ENCODE measurements at places on chromosomes 1 and 21.

GRCh38 chr1:22889213-22889827, 83.3 kb downstream of the LACTBL1 start:
- DNase-seq: peak; percentile 46

DNA sequence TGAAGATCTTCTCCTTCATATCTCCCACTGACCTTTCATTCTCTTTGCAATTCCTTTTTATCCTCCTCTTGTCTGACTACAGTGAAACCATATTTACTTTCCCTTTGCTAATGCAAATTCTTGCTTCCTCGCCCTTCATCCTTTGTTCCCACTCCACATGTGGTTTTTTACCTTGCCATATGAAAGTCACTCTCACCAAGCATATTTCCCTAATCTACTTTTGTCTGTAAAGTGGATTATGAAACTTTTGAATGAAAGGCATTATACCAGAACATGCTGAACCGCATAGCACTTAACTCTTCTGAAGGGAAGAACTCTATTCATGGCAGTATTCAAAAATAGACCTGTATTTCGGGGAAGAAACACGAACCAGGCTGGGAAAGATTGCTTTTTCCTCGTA, 8.0 kb upstream of the TMPRSS15 start:
- no peak for DNase-seq

GRCh38 chr1:76330991-76331603, 256.6 kb downstream of the ST6GALNAC3 start:
- DNase-seq: peak; percentile 67

GRCh38 chr1:86912281-86912900, 1.5 kb downstream of the SELENOF start:
- DNase-seq: peak; percentile 34

- DNase-seq: peak; percentile 58
These were observed 189.7 kb downstream of the SEC16B start for GRCh38 chr1:177780096-177780700.
